NCI-H187 treated with DMSO at 0.1 percent for 48 hours (cell line): ENCODE measurements at places on chromosomes 6 and 20.

- no peak for DNase-seq
Observed at GRCh38 chr6:148830614-148831013, 83.8 kb downstream of the UST start.

DNA sequence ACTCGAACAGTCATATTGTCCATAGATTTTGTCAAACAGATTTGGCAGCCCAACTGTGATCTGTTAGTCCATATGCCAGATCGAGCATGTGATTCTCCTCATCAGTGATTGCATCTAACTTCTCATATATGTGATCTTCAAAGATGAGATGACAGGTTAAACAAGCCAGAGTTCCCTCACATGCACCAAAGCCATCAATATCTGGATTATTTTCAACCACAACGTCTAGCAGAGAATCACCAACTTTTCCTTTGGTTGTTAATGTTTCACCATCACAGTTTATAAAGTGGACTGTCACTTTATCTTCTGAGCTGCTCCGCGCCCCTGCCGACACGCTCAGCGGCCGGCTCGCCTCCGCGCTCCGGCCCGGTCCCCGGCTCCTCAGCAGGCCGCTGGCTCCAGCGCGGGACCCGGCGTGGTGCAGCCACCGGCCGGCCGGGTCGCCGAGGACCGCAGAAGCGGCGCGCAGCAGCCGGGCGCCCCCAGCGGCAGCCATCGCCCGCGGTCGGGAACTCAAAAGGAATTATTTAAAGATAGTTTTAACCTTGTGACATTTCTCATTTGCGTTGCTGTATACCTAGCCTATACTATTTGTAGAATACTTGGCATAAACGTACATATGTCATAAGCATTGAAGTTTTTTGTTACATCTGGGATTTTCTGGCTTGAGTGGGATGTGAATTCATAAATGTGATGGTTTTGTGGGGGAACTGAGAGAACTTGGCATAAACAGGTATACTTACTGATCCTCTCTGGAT, 40.1 kb upstream of the DYNLRB1 start:
- no peak for DNase-seq

GRCh38 chr6:154885214-154885613, 109.9 kb upstream of the TIAM2 start:
- DNase-seq: no peak

GRCh38 chr20:52078289-52078688, 113.3 kb downstream of the ZFP64 start:
- no peak for DNase-seq

DNA sequence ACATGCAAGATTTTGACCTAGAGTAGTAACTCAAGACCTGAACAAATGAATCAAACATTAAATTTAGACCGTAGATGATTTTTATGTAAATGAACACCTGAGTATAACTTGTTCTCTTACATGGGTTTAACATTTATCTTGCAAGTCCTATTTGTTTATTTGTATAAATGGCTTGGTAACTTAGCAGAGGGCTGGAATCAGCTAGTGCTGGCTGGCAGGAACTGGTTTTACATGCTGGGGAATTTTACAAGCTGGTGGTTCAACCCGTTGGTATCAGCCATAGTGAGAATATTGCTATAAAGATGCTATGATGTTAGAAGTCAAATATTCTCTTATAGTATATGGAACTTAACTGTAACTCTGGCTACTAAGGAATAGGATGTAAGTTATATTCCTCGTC, 8.9 kb downstream of the SLC22A2 start:
- no peak for DNase-seq

DNA sequence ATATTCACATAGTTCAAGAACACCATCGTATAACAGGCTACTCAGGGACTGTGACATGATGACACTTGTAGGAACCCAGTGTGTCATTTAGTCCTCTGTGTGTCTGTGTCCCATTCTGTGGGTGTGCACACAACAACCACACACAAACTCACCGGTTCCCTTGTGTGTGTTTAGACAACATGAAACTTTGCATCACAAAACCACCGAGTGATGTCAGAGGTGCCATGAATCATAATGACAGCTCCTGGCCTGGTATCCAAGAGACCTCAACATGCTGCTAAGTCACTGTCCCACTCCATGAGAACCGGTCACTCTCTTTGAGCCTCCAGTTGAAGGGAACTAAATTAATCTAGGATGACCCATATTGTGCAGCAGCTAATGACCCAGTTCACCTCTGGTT, 421.3 kb downstream of the PREX1 start:
- DNase-seq: no peak

GRCh38 chr6:129297592-129297991, 412.4 kb downstream of the ARHGAP18 start:
- DNase-seq: no peak

GRCh38 chr6:145627451-145627850, 107.9 kb downstream of the EPM2A start:
- DNase-seq: no peak

GRCh38 chr6:84017709-84018452, 15.7 kb upstream of the MRAP2 start:
- no peak for DNase-seq

DNA sequence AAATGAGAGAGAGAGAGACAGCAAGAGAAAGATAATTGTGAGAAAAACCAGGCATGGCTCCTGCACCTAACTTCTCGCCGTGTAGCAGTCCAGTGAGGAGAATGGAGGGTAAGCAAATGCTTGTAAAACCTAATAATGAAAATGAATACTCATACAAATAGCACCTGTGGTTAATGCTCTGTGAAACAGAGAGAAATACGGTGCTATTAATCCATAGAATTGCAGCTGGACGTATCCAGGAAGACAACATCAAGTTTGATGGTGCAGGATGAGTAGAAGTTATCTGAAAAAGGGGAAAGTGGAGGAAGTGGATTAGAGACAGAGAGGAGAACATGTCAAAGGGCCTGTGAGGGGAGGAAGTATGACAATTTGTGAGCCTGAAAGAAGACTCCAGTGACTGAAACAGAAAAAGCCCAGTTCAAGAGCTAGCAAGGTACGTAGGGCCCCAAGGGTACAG, 89.4 kb upstream of the PAK5 start:
- no peak for DNase-seq

DNA sequence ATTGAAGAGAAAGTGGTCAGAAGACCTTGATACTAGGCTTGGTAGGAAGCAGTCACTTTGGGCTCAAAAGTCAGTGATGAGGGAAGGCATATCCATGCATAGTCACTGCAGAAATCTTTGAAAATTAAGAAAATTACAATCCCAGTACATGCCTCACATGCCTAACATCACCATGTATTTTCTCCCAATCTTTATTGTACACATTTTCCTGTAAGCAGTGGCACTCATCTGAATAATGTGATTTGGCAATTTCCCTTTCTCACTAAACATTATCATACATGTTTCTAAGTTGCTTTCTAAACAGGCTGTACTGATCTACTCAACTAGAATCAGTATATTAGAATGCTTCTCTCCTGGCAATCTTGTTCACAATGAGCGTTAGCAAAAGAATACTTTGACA, 280.7 kb upstream of the SUPT3H start:
- no peak for DNase-seq

- DNase-seq: no peak
Observed at GRCh38 chr6:37243816-37244370, 13.7 kb upstream of the TBC1D22B start.

GRCh38 chr6:20399518-20399917, 2.2 kb upstream of the E2F3 start:
- no peak for DNase-seq

DNA sequence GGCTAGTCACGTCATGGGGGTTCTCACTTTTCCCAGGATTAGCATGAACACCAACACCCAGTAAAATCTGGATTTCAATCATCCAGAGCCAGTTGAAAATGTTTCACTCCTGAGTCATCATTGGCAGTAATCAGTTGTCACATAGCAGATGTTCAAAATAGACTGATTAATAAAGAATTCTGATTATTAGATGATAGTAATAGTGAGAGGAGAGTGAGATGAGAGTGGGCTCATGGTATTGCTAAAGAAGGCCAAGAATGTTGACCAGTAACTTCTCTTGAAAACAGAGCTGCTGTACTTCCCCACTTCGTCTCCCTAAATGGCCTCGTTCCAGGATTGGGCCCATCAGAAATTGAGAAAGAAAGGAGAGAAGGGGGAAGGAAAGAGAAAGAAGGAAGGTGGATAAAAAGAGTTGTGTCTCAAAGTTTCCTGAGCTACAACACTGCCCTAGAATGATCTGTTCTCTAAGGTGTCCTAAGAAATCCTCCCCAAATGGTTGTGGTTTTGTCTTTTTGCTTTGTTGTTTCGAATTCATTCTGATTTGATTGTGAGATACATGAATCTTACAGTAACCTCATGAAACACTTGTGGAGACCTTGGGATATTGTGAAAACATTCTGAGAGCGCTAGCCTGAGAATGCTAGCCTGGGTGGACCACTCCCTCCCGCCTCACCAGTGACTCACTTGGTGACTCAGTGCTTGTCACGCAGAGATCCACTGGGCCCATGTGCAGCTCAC, 502.2 kb upstream of the JARID2 start:
- DNase-seq: no peak

DNA sequence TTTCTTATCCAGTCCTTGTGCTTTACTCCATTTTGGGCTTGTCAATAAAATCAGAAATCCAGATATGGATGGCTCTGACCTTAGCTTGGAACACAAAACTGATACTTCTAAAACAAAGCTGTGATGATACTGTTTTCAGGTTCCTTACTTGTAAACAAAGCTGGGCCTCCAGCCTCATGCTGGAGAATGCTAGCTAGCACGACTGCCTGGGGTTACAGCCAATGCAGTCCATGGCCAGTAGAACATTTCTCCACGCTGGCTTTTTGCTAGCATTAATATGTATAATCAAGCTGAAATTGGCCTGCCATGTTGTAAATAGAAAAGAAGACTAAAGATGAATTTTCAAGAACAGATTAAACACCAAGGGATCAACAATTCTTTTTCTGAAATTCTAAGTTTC, 63.9 kb downstream of the MTHFD1L start:
- DNase-seq: no peak
